ENCODE measurements at places on chromosomes 16 and 17.

- no peak for DNase-seq
These were observed 31.7 kb upstream of the WFIKKN2 start for GRCh38 chr17:50803676-50804075.

DNA sequence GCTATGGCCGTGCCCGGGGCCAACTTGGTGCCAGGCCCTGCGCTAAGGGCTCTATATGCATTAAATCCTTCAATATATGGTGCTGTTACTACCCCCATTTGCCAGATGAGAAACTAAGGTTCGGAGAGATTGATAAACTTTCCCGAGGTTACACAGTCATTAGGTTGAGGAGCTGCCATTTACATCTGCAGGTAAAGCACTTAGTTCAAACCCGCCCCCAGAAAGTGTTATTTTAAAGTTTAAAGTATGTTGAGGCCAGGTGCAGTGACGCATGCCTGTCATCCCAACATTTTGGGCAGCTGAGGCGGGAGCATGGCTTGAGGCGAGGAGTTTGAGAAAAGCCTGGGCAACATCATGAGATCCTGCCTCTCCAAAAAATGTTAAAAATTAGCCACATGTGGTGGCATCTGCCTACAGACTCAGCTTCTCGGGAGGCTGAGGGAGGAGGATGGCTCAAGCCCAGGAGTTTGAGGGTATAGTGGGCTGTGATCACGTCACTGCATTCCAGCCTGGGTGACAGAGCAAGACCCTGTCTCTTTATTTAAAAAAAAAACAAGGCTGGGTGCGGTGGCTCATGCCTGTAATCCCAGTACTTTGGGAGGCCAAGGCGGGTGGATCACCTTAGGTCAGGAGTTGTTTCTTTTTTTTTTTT lies 264.7 kb downstream of the PARN start:
- no peak for DNase-seq

- DNase-seq, result no peak
These were observed 8.3 kb upstream of the ST6GALNAC2 start for GRCh38 chr17:76593959-76594358.

DNA sequence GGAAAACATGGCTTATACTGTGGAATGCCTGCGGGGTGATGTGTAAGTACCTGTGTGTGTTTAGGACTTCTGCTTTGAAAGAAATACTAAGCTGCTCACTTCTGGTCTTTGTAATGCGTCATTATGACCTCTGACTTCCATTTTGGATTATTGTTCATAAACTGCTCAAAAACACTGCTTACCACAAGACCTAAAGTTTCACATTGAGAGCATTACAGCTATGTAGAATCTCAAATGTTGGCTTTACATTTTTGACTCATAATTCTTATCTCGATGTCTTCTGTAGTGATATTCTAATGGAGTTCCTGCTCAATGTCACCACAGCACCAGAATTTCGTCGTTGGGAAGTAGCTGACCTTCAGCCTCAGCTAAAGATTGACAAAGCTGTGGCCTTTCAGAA lies 9.3 kb downstream of the UQCRC2 start:
- no peak for DNase-seq

GRCh38 chr17:61238455-61238933 lies 161.1 kb upstream of the TBX2 start:
- no peak for DNase-seq

DNA sequence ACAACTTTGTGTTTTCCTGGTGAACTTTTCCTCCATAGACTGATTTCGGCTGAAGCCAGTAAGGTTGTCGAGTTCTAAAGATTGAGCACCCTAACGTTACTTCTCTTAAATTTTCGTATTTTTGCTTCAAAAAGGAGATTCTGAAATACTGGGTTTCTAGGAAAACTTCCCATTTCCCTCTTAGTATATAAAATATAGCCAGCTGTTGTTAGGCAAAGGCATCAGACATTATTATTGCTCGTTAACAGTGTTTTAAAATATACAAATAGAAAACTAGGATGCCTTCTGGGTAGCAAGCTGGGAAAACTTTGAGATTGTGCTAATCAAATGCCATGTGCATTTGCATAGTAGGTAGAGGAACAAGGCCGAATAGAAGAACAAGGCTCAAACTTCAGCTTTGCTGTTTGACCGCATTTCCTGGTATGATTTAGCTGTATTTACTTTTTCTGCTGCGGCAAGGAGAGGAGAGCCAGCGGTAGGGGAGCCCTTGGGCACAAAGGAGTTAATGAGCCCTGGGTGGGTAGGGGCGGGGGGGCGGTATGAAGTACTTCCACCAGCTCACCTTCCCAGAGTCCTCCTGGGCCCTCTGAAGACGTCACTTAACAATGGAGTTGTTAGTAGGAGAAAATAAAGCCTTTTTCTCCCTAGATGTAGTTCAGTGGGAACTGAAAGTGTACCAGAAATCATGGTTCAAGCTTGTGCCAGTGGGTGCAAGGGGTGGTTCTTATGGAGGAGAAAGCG lies 151.9 kb downstream of the MSI2 start:
- DNase-seq, result no peak

GRCh38 chr16:54460263-54460860 lies 173.8 kb upstream of the IRX3 start:
- no peak for DNase-seq

GRCh38 chr16:62712566-62712965 lies 676.3 kb upstream of the CDH8 start:
- no peak for DNase-seq

GRCh38 chr16:56438038-56438437 lies 12.7 kb upstream of the AMFR start:
- DNase-seq, result no peak

DNA sequence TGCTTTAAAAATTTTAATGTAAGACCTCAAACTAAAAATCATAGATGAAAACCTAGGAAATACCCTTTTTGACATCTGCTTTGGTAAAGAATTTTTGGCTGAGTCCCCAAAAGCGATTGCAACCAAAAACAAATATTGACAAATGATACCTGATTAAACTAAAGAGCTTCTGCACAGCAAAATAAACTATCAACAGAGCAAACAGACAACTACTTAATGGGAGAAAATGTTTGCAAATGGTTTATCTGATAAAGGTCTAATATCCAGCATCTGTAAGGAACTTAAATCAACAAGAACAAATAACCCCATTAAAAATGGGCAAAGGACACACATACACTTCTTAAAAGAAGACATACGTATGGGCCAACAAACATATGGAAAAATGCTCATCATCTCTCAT lies 242.5 kb downstream of the BCAS3 start:
- DNase-seq, result no peak

GRCh38 chr17:79133985-79134384 lies 59.4 kb downstream of the ENGASE start:
- no peak for DNase-seq

DNA sequence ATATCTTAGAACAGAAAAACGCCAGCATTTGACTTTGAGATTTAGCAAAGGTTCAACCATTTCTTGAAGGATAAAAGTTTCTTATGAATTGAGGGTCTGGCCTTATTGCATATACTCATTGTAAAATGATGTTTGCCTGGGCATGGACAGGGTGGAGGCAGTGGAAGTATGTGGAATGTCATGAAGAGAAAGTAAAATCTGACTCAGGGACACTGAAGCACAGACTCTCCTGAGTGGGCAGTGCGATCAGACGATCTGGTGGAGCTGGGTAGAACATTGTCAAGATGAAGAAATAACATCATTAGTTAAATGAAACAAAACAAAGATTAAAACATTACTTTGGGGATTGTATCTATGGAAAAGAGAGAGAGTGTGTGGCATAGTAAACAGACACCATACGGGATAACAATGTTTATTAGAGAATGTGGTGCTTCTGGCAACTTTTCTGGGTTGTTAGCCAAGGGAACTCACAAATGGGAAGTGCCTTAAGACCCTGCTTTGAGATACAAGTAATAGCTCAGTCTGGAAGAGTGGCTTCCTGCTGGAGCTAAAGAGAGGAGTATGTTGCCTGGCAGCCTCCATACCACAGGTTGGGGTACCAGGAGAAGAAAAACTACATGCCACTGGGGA lies 4.4 kb downstream of the MAP3K3 start:
- DNase-seq, result peak; percentile 51

GRCh38 chr17:76371656-76372628 lies 12.5 kb upstream of the SPHK1 start:
- peak; percentile 94 for DNase-seq

- DNase-seq, result no peak
These were observed 140.7 kb upstream of the PLCG2 start for GRCh38 chr16:81638286-81638945.

- peak; percentile 28 for DNase-seq
These were observed 13.8 kb upstream of the SPOP start for GRCh38 chr17:49691677-49692191.

- no peak for DNase-seq
These were observed 288.9 kb upstream of the CDH11 start for GRCh38 chr16:65410801-65411200.

GRCh38 chr17:61984821-61985220 lies 57.0 kb upstream of the INTS2 start:
- DNase-seq, result no peak

- DNase-seq, result peak; percentile 46
These were observed 41.1 kb downstream of the BAHCC1 start for GRCh38 chr17:81436294-81436849.

DNA sequence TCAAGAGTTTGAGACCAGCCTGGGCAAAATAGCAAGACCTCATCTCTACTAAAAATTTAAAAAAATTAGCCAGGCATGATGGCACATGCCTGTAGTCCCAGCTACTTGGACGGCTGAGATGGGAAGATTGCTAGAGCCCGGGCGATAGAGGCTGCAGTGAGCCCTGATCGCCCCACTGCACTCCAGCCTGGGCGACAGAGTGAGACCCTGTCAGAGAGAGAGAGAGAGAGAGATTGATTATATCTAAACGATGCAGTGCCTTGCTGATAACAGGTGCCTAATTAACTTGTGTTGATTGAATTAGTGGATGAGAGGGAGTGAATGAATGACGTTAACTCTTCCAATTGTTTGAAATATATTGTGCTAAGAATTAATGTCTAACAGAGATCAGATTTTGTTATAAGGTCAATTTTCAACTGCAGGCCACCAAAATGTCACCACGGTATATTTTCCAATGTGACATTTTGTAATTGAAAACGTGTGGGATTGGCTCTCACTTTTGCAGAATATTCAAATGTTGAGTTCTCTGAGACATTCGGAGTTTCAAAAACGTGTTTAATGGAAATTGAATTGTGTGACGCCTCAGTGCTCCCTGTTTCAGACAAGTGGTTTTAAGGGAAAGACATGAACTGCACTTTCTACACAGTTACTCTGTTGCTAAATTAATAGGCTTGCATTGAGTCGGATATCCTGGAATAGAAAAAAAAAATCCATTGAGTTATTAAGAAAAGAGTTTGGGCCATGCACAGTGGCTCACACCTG lies 53.6 kb downstream of the ABAT start:
- no peak for DNase-seq

- DNase-seq, result no peak
These were observed 8.7 kb downstream of the ADCY7 start for GRCh38 chr16:50275098-50275415.

DNA sequence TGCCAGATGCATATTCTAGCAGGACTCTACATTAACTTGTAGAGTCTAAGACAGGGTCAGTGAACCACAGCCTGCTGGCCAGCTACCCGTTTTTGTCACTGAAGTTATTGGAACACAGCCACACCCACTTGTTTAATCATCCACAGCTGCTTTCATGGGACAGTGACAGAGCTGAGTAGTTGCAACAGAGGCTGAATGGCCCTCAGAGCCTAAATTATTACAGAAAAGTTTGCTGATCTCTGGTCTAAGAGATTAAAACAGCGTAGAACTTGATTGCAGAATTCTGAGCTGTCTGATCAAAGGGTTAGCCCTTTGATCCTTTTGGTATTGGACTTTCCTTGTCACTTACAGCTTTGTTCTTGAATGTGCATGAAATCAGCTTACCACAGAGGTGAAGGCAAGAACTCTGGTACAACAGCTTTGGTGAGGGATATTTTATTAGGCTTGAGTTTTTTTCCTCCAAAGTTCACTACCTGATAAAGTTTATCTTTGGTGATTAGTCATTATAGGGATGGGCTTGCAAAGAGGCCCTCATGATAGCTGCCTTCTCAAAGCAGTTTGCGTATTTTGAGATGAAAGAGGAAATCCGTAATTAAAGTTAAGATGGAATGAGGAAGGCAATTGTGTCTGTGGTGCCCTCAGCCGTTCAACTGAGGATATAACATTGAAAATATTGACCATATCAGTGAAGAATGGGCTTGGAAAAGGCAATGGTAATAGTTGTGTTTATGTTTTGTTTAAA lies 23.6 kb downstream of the ALDH3A2 start:
- peak; percentile 21 for DNase-seq

- no peak for DNase-seq
These were observed 27.6 kb downstream of the CYB561 start for GRCh38 chr17:63418540-63418939.

DNA sequence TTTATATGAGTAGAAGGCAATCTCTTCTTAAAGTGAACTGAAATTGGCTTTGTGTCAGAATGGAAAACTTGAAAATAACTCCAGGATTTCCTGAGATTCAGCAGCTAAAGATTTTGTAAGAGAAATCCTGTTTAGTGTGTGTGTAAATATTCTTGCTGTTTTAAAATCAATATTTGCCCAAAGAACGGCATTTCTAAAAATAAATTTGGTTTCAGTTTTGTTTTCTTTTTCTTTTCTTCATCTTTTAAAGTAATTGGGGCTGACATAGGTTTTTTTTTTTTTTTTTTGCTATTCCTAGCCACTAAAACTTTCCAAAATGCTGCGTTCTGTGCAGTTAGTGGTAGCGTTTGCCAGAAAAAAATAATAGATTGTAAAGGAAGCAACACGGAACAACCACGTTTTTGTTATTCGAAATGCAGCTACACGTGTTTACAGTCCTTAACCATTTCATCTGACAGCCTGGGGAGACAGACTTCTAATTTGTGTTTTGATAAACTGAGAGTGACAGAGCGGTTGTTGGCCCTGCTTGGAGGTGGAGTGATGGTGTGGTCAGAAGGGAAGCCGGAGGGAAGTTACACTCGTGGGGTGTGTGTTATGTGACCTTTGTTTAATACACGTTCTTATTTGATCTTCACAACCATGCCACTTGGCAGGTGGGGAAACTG lies 21.6 kb upstream of the SMPD3 start:
- DNase-seq, result no peak

GRCh38 chr17:7058831-7059447 lies 15.0 kb upstream of the SLC16A11 start:
- peak; percentile 56 for DNase-seq

GRCh38 chr16:87409781-87410180 lies 17.6 kb downstream of the MAP1LC3B start:
- no peak for DNase-seq

GRCh38 chr17:18253187-18253884 lies 5.2 kb downstream of the FLII start:
- no peak for DNase-seq

GRCh38 chr16:87675111-87675719 lies 72.9 kb downstream of the JPH3 start:
- DNase-seq, result peak; percentile 20
